ENCODE measurements at places on chromosomes 4 and X.

GRCh38 chr4:31539284-31540069, 819.3 kb downstream of the PCDH7 start:
- no peak for DNase-seq

DNA sequence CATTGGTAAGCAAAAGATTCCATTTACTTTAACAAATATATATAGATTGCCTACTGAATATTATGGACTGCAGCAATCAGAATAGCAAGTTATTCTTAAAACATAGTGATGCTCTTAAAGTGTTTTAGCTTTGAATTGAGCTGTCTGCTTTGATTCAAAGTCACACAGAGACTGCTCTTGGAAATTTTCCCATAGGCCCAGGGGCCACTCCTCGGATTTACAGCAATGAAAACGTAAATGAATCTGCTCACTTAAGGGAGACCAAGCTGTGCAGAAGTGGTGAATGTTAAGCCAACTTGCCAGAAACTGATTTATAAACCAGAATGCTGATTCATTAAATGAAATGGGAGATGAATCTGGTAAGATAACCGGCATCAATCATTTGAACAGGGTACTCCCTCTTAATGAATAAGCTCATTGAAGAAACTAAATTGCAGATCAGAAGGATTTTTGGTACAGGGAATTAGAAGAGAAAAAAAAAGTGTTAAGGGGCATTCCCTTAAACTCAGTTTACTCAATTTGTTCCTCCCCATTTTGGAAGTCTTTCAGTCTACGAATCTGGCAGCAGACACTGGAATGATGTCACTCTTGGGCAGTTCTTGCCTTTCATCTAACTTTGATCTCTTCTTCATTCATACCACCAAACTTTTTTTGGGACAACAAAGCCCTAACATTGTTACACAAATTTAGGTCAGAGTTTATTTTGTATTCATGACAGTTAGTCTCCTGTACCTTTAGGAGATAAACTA, 363.3 kb upstream of the MAGEB2 start:
- no peak for DNase-seq

GRCh38 chr4:168612450-168613135, 115.7 kb downstream of the PALLD start:
- DNase-seq, result no peak

GRCh38 chrX:112736310-112736709, 56.6 kb upstream of the LHFPL1 start:
- no peak for DNase-seq

- DNase-seq, result peak; percentile 32
Observed at GRCh38 chrX:63350465-63350877, 661 bp downstream of the SPIN4 start.

- no peak for DNase-seq
Observed at GRCh38 chr4:173490817-173491528, 39.1 kb downstream of the HAND2 start.

- DNase-seq, result no peak
Observed at GRCh38 chr4:155607481-155607880, 59.2 kb upstream of the GUCY1A1 start.

DNA sequence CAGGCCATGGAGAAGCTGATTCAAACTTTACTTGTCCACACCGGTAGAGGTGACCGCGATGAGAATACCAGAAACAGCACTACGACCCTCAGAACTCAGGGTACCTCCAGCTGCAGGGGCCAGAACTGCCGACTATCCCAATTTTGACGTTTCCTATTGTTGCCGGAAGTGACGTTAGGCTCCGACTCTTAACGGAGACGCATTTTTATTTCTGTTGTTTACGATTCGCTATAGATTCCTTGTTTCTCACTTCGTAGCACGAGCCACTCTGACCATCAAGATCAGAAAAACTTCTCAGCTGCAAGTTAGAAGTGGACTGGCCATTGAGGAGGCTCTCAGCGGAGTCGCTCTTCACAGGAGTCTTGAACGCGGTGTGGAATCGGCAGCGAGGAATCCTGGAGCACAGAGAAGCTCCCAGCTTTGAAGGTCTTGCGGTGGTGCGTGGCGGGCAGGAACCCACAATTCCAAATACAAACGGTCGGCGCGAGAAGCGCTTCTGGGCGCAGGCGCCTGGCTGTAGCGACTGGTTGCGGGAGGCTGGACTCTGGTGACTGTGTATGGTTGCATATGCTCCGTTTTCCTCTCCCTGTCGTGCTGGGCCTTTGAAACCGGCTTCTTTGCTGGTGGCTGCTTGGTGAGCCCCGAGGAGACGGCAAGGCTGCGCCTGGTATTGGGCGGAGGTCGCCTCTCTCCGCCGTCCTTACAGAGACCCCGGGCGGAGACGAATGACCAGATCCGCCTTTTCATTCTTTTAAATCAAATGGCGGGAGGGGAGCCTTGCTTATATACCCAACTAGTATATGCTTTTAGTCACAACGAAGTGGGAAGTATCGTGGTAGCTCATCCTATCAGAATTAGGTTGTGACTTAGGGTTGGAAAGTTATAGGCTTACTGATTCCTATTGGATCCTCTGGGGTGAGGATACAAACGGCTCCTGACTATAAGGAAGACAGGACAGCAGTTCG, at the start of the genes CEP44 and FBXO8:
Gene CEP44, plus strand, starts transcription at position 405 of the 965 bp plus-strand sequence. CDS start 15,211 bp downstream, outside the sequence.
Gene FBXO8, minus strand, starts transcription at position 161 of the 965 bp plus-strand sequence. CDS start 20,575 bp downstream, outside the sequence.
- peak; percentile 49 for DNase-seq

GRCh38 chr4:19880206-19880605, 371.5 kb upstream of the SLIT2 start:
- no peak for DNase-seq

DNA sequence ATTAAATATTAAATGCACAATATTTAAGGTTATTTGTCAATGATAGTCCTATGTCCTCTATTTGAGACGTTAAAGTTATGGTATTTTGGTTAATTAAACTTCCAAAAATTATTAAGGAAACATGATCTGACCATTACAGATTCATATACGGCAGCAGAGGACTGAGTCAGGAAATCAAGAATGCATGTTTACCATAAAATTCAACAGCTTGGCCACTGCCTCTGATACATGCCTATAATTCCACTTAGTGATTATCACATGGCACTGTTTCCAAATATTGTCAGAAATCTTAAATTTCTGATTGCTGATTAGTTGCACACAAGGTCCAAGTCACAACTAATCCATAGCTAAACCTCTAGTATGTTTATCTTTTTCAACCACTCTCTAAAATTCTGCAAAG, 232.2 kb upstream of the UGT8 start:
- no peak for DNase-seq

GRCh38 chrX:71250841-71251240, 3.1 kb downstream of the ZMYM3 start:
- DNase-seq, result no peak

DNA sequence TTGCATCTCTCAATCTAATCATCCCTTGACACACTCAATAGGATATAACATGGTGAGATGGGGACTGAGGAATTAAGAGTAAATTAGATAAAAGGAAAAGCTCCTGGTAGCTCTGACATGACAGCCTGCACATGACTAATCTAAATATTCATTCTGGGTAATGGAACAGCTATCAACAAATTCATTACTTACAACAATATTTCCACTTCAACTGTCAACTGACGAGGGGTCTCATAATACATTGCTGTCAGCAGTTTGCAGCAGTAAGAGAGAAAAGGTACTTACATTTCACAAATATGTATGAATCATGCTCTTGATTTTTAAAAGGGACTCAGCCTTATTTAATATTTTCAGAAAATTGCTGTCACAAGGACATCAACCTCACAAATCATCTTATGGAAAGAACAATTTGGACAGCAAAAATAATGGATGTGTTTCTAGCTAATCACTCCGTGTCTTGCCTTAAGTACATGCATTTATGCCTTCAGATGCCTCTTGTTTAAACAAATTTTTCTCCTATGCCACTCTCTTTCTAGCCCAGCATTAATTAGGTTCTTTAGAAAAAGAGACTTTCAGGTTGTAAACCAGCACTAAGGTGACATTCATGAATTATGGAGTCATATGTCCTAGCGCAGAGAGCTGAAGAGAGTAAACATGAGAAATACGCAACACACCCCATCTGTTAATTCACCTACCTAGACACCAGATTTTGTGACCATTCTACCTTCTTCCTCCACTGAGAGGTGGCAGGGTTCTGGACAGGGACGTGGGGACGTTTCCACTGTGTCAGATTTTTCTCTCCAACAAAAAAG, 99.6 kb upstream of the TMEM150C start:
- DNase-seq, result no peak

GRCh38 chrX:39399387-39399786, 598.1 kb downstream of the MID1IP1 start:
- no peak for DNase-seq

DNA sequence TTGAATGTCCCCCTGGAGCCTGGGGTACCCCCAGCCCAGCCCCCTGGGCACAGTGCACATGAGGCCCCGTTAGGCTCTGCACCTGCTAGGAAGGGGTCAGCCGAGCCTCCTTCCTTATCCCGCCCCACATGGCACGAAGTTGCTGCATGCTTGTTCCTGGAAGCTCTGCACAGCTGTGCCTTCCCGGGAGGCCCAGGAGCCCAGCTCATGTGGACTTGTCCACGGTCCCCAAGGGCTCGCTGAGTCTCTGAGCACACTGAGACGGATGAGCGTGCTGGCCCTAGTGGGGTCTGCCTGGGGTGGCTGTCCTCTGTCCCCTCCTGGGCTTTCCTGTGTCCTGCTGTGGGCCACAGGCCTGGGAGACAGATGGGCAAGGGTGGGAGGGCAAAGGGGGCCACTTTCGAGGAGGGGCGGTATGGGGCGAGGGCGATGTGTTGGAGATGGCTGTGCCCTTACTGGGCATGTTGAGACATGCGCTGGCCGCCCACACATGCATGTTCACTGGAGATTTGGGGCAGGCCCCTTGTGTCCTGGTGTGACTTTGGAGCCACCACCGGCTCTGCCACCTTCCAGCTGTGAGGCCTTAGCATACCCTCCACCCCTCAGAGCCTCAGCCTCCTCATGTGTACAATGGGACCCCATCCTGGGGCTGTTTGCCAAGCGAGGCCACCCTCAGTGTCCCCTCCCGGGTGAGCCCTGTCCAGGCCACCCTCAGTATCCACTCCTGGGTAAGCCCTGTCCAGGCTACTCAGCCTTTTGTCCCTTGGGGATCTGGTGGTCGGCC, 237.6 kb downstream of the AFAP1 start:
- DNase-seq, result no peak

GRCh38 chr4:110268352-110268751, 69.9 kb upstream of the ELOVL6 start:
- DNase-seq, result no peak

- DNase-seq, result no peak
Observed at GRCh38 chr4:7037425-7037824, 5.7 kb upstream of the TADA2B start.

- no peak for DNase-seq
Observed at GRCh38 chrX:1178580-1179057, 33.8 kb downstream of the CRLF2 start.

- DNase-seq, result no peak
Observed at GRCh38 chrX:20500171-20500865, 233.6 kb upstream of the RPS6KA3 start.

GRCh38 chr4:27305246-27305645, 444.6 kb downstream of the STIM2 start:
- DNase-seq, result no peak

DNA sequence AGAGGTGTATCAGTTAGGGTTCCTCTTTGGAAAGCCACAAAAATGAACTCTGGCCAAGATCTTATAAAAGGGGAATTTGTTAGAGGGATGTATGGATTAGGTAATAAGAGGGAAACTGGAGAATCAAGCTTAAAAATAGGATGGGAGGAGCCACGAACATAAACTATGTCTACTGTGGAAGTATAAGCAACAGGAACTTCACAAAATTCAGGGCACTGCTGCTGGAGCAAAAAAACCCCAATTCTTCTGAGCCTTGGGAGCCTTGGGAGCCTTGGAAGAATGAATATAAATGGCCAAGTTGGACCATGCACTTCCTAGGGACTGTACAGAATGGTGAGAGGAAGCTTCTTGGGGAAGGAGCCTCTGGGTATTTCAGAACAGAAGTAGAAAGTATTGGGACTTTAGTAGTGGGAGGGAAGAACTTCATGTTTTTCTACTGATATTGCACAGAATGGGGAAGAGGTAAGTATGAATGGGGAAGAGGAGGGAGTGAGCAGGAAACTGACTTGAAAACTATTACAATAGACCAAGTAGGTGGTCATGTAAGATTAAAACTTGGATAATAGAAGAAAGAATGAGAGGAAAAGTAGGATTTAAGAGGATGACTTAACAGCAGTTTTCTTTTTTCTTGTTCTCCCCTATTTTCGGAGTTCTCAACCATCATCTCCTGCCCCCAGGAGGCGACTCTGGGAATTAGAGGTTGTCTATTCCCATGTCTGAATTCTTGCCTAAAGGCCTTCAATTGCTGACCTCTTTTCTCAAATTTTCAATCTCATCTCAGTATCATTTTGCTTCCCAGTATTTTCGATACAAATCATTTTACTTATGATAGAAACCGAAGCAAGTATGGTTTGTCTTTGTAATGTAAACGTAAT, 44.4 kb upstream of the TAPT1 start:
- DNase-seq, result no peak

DNA sequence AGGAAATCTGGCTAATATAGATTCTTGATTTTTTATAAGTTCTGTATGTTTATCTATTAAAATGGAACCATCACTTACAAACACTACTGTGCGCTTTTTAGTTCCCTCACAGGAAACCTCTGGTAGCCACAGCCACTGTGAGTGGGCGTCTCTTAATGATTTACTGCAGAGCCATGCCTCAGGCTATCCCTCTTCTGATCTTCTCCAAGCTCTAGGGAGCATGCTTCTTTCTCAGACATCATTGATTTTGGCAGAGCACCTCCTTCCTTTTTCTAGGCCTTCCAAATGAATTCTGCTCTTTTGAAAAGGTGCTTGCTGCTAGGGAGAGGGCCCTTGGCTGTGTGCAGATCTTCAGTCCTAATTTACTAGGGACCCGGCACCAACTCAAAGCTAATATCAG, 61.1 kb upstream of the STS start:
- no peak for DNase-seq

DNA sequence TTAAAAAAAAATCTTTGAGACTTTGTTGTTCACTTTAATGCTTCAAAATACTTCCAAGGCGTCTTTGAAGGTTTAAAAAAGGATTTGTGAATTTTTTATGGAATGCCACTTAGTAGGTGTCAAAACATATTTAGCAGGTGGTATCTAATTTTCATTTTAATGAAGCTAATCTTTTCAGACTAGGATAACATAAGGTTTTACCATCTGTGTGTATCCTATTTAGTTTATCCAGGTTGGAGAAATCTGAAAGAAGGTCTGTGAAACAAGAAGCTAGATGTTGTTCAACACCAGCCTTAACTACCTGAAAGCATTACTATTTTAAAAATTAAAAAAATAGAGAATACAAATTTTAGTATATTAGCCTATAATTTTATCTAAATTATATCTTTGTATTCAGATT, 193.4 kb downstream of the GRID2 start:
- no peak for DNase-seq

GRCh38 chr4:26116057-26116456, 202.0 kb downstream of the SMIM20 start:
- no peak for DNase-seq

- DNase-seq, result no peak
Observed at GRCh38 chr4:3044870-3045819, 29.2 kb downstream of the HTT-AS start.

- no peak for DNase-seq
Observed at GRCh38 chr4:120557372-120557771, 365.2 kb downstream of the PRDM5 start.

GRCh38 chr4:159137176-159137575, 34.3 kb downstream of the RAPGEF2 start:
- peak; percentile 83 for DNase-seq

Data from NCI-H2029 (cell line).